ENCODE measurements at places on chromosomes 16 and 17.

- no peak for DNase-seq
These were observed 9.0 kb upstream of the CLEC18A start for GRCh38 chr16:69942099-69942491.

- no peak for DNase-seq
These were observed 167.0 kb downstream of the UTP18 start for GRCh38 chr17:51427323-51427811.

DNA sequence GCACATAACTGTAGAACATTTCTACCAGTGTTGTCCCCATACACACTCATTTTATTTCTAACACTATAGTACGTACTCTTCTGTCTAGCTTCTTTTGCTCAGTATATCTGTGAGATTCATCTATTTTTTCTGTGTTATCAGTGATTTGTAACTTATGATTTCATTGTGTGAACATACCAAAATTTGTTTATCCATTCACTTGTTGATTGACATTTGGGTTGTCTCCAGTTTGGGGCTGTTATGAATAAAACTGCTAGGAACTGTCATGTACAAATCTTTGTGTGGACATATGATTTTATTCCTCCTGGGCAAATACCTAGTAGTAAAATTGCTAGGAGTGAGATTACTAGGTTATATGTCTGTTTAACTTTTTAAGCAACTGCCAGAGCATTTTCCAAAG, 9.6 kb downstream of the CYB5B start:
- DNase-seq: no peak

DNA sequence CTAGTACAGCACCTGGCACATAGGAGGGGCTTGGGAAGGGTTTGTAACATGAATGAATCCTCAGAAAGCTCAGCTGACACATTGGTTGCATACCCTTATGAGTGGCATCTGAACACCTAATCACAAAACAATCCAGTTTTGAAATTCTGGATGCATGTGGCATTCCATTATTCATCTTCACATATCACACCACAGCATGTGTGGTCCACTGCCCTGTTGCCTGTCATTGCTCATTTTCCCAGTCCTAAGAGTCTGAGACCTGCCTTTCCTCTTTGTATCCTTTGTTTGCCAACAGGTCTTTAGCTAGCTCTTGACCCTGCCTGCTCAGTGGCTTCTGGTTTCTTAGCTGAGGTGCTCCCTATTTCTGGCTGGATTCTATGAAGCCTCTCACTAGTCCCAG, 170.8 kb upstream of the ASIC2 start:
- DNase-seq: no peak

DNA sequence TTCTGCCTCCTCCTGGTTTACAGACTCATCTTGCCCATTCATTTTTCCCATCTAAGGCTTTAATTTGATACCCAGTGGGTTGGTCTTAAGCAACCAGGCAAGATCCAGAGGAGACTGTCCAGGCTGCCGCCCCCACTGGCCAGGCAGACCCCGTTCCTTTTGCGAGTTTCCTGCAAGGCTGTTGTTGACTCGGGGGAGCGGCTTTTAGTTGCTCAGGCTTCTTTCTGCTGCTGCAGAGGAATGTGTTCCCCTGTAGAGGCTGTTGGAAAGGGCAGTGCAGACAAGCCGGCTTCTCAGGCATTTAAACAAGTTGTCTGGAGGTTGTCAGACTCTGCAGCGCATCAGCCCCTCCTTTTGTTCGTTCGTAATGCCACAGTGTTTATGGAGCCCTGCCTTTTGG, 231.2 kb downstream of the PRKCA start:
- DNase-seq: peak; percentile 74

DNA sequence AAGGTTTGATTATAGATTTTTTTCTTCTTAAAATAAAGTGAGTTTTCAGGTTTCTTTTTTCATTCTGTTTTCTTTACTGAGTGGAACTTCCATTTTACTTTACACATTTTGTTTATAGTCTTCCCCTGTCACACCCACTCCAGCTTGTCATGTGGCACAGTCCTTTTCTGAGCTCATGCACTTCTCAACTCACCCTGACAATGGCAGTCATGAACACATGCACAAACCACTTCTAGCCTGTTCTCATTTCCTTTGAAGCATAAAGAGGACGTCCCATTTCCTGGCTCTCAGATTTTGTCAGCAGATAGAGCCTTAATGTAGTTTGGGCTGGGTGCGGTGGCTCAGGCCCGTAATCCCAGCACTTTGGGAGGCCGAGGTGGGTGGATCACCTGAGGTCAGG, 168.0 kb downstream of the AHSP start:
- no peak for DNase-seq

DNA sequence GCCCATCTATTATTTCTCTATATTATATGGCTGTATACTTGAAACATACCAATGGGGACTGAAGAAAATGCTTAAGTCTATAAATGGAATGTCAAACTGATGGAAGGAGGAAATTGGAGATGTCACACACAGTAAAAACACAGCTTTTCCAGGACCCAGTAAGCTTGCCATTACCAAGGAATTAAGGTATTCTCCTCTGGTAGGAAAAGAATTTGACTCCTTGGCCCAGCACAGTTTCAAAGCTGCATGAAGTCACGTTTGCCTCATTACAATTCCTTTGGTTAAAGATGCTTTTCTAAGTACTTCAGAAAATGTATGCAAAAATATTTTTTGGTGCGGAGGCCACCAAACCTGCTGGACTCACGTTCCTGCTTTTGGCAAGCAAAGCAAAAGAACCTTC, 48.5 kb downstream of the CDH13 start:
- DNase-seq: peak; percentile 67

DNA sequence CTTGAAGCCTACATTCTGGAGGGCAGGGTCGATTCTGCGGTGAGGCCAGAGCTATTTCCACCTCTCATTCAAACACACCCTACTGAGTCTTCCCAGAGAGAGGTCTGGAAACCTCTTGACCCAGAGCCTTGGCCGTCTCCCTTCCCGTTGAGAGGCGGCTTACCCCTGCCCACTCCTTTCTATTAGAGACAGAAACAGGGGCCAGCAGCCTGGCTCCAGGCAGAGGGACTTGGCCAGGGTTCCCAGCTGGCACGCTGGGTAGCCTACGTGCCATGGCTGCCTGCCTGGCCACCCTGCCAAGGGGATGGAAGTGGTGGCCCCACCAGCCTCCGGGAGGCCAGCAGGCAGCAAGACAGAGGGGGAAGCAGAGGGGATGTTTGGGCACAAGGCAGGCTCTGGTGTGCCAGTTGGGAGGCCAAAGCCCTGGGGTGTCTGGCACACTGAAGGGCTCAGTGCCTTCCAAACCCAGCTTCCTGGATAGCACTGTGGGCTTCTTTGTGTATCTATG, 6.0 kb downstream of the STAC2 start:
- no peak for DNase-seq

DNA sequence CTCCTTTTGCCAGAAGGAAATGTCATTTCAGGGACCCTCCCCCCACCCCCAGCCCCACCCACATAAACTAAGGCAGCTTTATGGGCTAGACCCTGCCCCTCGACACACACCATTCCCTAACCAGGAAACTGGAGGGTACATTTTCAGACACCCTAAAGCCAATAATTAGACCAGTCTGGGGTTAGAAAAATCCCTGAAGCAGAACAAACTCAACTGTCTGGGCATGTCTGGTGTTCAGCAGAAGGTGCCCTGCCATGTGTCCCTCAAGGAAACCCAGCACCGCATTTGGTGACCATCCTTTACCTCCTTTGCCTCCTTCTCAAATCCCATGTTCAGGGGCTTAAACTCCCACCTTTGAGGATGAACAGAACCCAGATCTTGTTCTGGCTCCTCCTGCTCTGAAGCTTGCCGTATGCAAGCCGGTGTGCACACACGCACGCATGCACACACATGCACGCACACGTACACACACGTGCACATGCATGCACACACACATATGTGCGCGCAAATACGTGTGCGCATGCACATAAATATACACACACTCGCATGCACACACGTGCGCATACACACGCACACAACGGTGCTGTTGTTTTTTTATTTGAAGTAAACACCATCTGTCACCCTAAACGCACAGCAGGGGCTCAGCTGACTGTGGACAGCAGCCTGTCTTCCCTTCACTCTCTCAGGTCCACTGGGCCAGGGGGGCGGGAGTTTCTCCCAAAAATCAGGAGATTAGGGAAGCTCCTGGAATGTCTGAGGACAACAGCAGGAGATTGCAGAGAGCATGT, 156.8 kb upstream of the TNRC6C start:
- no peak for DNase-seq

DNA sequence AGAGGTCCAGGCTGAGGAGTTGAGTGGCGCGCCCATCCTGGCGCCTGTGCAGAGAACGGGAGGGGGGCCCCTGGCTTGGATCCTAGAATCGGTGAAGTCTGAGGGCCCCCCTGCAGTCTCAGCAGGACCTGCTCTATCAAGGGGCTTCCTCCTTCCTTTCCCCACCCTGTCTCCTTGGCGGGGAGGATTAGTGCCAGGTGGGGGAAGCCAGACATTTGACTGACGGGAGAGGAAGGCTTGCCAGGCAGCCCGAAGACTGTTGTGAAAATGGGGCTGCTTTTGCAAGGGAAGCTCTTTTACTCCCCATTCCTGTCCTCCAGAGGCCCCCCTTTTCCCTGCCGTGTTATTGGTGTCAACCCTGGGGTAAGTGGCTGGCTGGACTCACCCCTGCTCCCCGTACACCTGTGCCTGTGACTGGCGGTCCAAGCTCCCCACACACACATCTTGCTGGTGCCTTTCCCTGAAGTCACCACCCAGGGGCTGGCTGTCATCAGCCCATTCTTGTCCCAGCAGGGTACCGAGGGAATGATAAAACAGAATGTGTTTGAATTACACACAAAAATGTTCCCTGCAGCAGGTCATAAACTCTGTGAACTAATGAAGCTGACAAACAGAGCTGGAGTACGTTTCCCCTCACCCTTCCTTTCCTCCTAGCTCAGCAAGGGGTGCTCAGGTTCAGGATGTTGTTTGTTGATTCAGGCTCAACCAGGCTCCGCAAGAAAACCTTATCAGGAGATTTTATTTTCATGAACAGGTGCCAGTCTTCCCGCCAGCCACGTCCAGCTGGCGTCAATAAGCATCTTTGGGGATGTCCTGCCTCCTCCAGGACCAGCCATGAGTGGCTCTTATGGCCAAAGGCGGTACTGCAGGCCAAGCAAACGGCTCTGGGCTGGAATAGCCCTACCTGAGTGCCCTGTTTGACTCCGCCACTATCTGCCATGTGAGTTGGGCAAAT, 4.4 kb upstream of the ARMC7 start:
- DNase-seq: no peak

- DNase-seq: no peak
These were observed 4.3 kb upstream of the NTN1 start for GRCh38 chr17:9016941-9017552.

GRCh38 chr16:81515281-81515680, 70.7 kb downstream of the CMIP start:
- DNase-seq: no peak

- no peak for DNase-seq
These were observed 183.6 kb downstream of the IRF8 start for GRCh38 chr16:86082418-86083030.

DNA sequence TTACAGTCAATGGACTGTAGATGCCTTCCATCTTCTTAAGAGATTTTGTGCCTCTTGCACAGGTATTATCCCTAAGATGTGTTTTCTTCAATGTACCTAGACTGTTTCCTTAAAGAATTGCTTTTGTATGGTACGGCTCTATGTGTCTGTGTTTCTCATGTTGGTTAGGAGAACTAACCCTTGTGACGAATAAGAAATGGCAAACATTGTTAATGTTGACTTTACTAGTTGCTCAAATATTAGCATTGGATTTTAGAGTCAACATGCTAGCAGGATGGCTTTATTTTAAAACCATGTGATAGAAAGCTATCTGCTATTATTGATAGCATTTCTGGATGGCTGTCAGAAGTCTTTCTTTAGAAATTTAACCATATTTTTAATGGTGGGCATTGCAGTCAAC, 34.5 kb downstream of the WWOX start:
- DNase-seq: no peak

DNA sequence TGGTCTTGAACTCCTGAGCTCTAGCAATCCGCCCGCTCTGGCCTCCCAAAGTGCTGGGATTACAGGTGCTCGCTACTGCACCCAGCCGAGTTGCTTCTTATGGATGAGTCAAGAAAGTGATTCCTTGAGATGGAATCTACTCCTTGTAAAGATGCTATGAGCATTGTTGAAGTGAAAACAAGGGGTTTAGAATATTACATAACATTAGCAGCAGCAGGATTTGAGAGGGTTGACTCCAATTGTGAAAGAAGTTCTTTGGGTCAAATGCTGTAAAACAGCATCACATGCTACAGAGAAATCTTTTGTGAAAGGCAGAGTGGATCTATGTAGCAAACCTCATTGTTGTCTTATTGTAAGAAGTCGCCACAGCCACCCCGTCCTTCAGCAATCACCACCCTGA, 72.7 kb downstream of the NT5M start:
- DNase-seq: no peak

GRCh38 chr16:21053590-21053989, 97.1 kb downstream of the DNAH3 start:
- no peak for DNase-seq
